ENCODE measurements at places on chromosomes 7 and 10. TPM values are rescaled to one million over a fixed set of nuclear protein-coding genes. Genes with fewer than 3 reads are reported as not detected.

The NDUFB8 gene
- total RNA-seq = 102 TPM

DNA sequence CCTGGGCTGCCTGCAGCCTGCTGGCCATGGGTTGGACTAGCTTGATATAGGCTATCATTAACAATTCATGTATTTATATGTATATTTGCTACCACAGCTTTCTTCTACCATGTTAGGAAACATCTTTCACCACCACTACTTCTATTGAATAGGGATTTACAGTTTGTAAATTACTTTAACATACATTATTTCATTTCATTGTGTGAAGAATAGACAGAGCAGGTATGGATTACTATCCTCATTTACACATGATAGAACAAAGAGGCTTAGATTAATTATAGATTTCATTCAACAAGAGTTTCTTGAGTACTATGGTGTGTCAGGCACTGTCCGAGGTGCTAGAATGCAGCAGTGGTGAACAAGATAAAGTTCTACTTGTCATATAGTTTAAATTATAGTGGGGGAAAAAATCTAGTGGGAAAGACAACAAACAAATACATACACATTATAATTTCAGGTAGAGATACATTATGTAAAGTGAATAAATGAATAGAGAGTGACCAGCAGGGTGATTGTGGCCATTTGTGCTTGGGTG is 20.6 kb downstream of the VTI1A start:
- no peak for DNase-seq

DNA sequence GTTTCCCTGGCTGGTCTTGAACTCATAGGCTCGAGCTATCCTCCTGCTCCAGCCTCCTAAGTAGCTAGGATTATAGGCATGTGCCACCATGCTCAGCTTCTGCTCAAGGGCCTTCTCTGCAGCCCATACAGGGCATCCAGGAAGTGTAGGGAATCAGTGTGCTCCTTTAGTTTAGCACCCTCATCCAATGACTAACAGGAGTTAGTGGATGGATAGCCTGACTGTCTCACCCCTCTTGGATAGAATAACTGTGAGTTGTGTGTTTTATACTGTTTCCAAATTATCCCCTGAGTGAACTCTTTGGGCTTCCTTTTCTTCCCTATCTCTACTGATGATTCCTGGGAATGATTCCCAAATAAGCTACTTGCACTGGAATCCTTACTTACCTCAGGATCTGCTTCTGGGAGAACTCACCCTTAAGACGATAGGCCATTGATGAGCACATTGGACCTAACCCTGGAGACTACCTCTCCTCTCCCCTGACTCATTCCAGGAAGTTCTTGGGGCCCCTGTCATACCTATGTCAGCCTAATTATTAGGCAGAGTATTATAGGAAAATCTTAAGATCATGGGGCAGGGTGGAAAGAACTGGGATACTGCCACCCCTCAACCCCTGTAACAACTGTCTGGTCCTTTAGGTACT is 18.5 kb downstream of the STRIP2 start:
- no peak for DNase-seq

- DNase-seq = no peak
These were observed 77.9 kb downstream of the TMEM178B start for GRCh38 chr7:141151746-141152145.

- DNase-seq = no peak
These were observed 68.9 kb downstream of the CD36 start for GRCh38 chr7:80707318-80707717.

- no peak for DNase-seq
These were observed 24.5 kb downstream of the RNF32 start for GRCh38 chr7:156665101-156665500.

GRCh38 chr7:129498021-129498420 is 4.3 kb upstream of the SMKR1 start:
- no peak for DNase-seq
